ENCODE measurements at places on chromosomes 12 and 14.

- no peak for DNase-seq
These were observed 80.8 kb downstream of the EMP1 start for GRCh38 chr12:13277293-13277692.

- no peak for DNase-seq
These were observed 34.4 kb downstream of the ATF7IP start for GRCh38 chr12:14399871-14400270.

- no peak for DNase-seq
These were observed 32.1 kb downstream of the TXNRD1 start for GRCh38 chr12:104247698-104248097.

DNA sequence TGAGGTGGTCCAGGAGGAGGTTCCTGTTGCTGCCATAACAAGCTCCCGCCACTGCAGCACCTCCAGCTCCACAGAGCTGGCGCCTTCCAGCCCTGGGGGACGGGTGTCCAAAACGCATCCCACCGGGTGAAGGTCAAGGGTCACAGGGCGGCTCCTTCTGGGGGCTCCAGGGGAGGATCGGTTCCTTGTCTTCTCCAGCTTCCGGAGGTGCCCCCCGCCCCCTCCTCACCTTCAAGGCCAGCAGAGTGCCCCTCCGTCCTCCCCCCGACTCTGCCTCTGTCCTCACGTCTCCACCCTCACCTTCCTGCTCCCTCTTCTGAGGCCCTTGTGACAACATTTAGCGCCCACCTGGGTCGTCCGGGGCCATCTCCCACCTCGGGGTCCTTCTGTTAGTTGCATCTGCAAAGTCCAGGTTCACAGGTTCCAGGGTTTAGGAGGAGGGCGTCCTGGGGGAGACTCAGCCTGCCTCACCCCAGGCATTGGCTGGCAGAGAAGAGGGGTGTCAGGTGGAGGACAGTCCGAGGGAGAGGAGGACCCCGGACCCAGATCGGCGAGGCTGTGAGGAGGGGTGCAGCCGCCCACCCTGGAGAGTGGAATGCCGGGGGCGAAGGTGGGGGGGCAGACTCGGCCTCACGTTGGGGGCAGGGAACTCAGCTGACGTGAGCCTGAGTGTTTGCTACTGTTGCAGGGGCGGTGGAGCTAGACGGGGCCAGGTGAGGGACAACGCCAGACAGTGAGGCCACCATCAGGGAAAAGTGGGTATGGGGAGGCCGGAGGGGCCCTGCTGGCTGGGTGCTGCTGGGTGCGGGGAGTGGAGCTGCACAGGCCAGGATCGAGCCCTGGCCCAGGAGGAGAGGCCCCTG, 205.5 kb upstream of the C14orf180 start:
- no peak for DNase-seq

- DNase-seq = no peak
These were observed 5.0 kb downstream of the CEBPE start for GRCh38 chr14:23114120-23114458.

- DNase-seq = no peak
These were observed 234.1 kb downstream of the NOVA1 start for GRCh38 chr14:26363689-26364088.

- no peak for DNase-seq
These were observed 13.5 kb upstream of the GOLGA5 start for GRCh38 chr14:92780444-92781232.

- peak; percentile 34 for DNase-seq
These were observed 34.6 kb downstream of the LMNTD1 start for GRCh38 chr12:25518512-25518911.

GRCh38 chr12:20657496-20657895, 37.6 kb upstream of the SLCO1C1 start:
- no peak for DNase-seq

- DNase-seq = no peak
These were observed 76.6 kb upstream of the KCNH3 start for GRCh38 chr12:49462083-49462744.

DNA sequence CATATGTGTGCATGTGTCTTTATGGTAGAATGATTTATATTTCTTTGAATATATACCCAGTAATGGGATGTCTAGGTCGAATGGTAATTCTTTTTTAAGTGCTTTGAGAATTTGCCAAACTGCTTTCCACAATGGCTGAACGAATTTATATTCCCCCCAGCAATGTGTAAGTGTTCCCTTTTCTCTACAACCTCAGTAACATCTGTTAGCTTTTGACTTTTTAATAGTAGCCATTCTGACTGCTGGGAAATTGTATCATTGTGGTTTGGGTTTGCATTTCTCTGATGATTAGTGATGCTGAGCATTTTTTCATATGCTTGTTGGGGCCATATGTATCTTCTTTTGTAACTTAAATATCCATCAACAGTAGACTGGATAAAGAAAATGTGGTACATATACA, 9.4 kb downstream of the OR6C68 start:
- DNase-seq = no peak

GRCh38 chr12:74644681-74645080, 107.0 kb downstream of the ATXN7L3B start:
- no peak for DNase-seq

DNA sequence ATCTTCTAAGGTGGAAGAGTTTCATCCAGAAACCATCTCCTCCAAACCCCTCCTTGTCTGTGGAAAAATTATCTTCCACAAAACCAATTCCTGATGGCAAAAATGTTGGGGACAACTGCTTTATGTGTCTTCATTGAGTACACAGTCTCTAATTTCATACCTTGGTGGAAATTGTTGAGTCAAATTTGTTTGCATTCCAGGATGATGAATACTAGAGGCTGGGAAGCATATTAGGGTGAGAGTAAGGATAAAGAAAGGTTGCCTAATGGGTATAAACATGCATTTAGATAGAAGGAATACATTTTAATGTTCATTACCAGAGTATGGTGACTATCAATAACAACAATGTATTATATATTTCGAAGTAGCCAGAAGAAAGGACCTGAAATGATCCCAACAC, 98.2 kb downstream of the C12orf42 start:
- DNase-seq = no peak

DNA sequence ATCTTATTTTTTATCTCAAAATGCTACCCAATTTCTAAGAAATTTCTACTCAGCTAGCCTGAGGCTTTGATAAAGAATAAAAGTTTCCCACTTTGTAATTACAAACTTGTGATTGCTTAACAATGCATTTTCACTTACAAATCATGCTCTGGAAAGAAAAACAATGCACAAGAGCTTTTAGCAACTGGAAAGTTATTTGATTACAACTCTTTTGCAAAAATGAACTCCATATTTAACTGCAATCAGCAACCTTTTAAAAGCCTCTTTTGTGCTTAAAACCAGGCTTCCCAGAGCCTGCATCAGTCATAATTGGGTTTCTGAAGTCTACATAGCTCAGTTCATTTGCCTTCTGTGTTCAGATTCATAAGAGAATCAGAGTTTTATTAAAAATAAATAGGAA, 395.2 kb downstream of the PAWR start:
- DNase-seq = no peak

DNA sequence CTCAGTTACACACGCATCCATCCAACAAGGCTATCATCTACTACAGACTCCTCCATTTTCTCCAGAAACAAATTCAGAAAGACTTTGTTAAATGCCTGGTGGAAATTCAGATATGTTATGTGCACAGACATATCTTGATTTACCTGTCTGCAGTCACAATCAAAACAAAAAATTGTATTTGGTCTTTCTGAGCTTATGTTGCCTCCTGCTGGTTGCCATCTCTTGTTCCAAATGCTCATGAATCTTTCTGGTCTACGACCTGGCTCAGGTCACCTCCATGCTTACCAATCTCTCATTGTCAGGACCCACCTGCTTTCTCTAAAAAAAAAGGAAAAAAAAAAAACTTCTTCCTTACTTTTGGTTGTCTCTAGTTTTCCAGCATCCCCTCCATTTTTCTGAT, 169.2 kb upstream of the PLXNC1 start:
- DNase-seq = no peak

DNA sequence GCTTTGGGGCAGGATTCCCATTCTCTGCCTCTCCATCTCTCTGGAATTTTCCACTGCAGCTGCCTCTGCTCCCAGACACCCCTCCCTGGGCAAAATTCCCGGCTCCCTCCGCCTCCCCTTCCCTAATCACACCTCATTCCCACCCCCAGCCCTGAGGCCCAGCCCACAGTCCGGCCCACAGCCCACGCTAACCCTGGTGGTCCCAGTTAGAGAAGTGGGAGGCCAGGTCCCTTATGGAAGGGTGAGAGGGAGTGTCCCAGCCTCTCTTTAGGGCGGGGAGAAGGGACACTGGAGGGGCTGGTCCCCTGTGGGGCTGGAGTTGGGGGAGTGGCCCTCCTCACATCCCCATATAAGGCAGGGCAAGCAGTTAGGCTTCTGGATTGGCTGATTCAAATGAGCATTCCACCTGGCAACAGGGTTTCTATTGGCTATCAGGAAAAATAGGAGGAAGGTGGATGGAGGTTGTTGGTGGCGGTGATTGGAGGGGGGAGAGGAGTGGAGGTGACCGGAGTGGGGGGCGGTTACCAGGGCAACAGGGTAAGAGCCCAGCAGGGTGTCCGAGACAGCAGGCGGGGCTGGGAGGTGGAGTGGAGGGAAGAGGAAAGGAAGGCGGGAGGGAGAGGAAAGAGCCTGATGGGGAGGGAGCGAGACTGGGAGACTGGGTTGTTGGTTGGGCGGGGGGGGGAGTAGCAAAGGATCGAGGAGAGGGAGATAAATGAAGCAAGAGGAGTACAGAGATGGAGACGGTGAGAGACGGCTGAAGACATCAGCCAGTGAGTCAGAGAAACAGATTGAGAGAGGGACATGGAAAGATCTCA, 1.9 kb upstream of the PTMS start:
- DNase-seq = peak; percentile 39

- no peak for DNase-seq
These were observed 4.5 kb downstream of the ABCB9 start for GRCh38 chr12:122961531-122962329.

- DNase-seq = no peak
These were observed 38.5 kb downstream of the GNPTAB start for GRCh38 chr12:101792046-101792931.

GRCh38 chr12:93970900-93971688, 177.3 kb upstream of the PLXNC1 start:
- DNase-seq = no peak

DNA sequence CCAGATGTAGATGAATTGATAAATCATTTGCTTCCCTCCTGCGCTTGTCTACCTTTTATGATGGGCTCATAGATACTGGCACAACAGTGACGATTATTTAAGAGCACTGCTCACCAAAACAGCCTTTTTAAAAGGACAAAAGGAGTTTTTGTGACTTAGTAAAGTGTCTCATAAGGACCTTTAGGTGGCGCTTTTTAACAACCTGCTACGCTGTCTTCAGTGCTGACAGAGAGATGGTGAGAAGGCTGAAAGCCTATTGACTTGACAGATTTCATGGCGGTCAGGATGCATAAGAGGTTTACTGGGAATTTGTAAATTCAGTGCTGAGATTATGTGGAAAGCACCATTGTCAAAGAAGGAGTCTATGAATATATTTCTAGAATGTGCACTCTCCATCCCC, 87.6 kb downstream of the SLC15A5 start:
- no peak for DNase-seq

DNA sequence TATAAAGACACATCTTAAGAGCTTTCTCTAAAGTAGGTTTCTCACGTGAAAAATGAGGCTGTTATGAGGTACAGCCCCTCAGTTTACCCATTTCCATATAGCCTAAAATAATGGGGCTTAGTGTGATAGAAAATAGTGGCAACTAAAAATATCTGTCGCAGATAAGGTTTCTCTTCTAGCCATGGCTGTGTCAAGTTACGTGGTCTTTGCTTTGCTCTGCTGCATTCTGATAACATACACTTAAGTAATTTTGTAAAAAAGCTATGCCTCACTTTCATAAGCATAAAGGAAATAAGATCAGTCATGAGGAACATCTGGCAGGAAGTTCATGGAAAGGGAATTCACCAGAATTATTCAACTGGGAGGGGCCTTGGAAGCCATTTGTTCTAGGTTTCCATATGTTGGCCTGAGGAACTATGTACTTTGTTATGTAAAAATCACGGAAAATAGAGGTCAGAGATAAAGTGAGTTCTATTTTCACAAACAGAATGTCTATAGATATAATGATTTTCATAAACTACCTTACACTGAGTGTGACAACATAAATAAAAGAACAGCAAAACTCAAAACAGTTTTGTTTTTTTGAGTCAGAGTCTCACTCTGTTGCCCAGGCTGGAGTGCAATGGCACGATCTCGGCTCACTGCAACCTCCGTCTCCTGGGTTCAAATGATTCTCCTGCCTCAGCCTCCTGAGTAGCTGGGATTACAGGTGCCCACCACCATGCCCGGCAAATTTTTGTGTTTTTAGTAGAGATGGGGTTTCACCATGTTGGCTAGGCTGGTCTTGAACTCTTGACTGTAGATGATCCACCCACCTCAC, 195.6 kb upstream of the KRR1 start:
- no peak for DNase-seq

- DNase-seq = peak; percentile 53
These were observed 9.5 kb upstream of the SAV1 start for GRCh38 chr14:50677527-50678063.

DNA sequence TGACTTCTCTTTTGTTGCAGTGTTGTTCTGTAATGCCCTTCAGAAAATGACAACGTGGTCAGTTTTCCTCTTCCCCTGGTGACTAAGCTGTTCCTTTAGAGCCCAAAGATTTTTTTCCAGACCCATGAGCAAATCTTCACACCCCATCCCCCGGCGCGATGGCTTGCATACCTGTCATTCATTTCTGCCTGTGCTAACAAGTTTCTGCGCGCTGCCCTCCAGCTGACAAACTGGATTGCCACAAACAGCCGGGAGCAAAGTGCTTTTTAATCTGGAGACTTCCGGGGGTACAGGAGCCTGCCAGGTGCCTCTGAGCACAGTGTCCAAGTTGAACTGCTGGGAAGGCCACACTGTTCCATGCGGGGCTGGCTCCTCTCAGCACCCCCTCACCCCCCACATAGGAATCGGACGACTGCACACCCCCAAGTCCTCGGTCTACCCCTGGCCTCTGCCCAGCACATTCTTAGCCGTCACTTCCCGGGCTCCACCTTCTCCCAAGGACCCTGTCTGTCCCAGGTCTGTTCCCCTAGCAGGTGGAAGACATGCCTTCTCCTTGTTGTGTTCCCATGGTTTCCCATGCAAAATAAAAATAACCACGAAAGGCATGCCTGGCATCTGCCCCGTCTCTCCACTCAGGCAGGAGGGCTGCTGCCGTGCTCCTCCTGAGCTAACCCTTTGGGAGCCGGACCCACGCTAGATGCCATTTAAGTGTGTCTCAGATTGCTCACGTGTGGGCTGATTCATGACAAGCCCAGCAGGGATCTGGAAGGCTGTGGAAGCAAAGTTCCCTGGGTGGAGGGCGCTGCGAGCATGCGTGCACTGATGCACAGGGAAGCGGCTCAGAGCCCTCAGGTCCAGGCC, 14.1 kb downstream of the RILPL1 start:
- peak; percentile 87 for DNase-seq

DNA sequence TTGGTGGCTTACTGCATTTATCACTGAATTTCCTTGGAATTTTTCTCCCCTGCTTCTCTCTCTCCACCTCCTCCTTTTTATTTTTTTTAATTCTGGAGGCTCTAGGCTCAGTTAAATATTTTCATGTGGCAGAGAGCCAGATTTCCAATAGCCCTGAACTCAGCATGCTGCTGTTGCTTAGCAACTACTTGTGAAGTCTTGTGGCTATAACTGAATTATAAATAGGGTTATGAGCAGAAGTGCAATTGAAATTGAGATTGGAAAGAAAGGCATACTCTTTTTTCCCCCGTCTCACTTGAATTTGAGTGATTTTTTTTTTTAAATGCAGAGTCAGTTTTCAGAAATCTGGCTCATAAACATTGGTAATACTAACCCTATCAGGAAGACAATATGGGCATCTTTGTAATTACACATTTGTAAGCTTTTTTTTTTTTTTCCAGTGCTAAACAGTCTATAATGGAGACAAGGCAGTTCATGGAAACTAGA, 38.3 kb downstream of the ATF7IP start:
- no peak for DNase-seq
